ENCODE measurements at places on chromosomes 12 and 14.

DNA sequence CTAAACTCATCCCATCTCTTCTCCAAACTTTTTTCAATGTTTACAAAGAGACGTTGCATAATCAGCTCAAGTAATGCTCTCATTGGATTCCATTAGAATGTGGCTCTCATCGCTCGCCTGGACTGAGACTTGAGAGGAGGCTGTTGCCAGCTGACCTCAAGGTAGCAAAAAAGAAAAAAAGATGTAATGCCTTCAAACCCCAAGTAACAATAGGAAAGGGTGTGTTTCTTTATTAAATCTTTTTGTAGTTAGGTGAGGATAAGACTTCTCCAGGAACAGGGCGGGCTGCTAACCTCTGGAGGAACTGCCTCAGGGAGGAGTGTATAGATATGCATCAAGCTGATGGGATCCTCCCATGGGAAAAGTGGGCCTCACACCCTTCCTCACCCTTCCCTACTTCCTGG, 956 bp upstream of the PTHLH start:
- no peak for DNase-seq

DNA sequence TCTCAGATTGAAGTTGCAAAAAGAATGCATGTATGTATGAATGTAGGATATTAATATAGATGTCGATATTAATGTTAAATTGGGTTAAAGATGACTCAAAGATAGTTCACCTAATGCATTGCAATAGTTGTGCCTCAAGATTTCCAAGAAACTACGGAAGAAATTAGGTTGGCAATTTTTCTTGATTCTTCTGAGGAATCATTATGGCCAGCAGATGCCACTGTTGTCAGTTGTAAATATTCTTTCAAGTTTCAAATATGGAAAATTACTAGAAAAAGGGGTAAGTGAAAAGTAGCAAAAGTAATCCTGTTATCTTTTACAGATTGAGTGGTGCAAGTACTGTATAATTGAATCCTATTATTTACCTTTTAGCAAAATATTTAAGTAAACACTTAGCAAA, 202.1 kb downstream of the ADAMTS20 start:
- peak; percentile 23 for DNase-seq

GRCh38 chr12:45789025-45789424, 59.5 kb downstream of the ARID2 start:
- peak; percentile 15 for DNase-seq

- DNase-seq, result peak; percentile 24
These were observed at the start of gene MANSC1 for GRCh38 chr12:12349711-12350665. MANSC1 (minus strand) TSS chr12:12350242; CDS start chr12:12343314, 6,928 bp downstream.

- DNase-seq, result no peak
These were observed 2.8 kb downstream of the NFATC4 start for GRCh38 chr14:24370748-24371147.

GRCh38 chr12:104288635-104289274, 14.8 kb upstream of the EID3 start:
- peak; percentile 82 for DNase-seq

GRCh38 chr12:53743266-53744129, 8.3 kb downstream of the CISTR start:
- peak; percentile 30 for DNase-seq

- DNase-seq, result peak; percentile 69
These were observed 15.5 kb downstream of the E2F7 start for GRCh38 chr12:77049767-77050353.

- DNase-seq, result no peak
These were observed 1.8 kb upstream of the PTPN21 start for GRCh38 chr14:88556581-88556980.

GRCh38 chr12:28390761-28391385, 200.6 kb downstream of the CCDC91 start:
- DNase-seq, result peak; percentile 37

DNA sequence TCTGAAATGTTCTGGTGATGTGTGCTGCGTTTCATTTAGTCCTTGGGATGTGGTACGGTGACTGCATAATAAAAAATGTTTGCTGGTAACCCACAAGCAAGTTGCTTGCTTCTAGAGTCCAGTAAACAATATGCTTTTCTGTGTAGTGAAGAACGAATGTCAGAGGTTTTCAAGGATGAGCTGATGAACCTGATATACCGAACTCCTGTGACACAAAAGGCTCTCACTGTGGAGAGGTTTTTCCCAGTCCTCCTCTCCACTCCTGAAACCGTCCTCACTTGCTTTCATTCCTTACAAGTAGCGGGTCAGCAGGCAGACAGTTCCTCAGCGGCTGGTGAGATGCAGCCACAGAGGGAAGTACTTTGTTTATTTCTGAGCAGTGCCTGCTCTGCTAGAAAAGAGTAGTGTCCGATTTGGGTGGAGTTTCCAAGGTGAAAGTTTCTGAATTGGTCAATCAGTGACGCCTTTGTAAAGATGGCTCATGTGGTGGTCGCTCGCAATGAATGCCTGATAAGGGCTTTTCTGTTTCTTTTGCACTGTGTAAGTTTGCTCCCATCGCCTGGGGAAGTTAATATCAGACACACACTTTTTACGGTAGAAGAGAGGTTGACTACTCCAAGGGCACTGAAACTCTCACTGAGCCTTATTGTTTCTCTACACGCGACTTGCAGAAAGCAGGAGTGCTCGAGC, 3.0 kb downstream of the ETV6 start:
- DNase-seq, result peak; percentile 62

DNA sequence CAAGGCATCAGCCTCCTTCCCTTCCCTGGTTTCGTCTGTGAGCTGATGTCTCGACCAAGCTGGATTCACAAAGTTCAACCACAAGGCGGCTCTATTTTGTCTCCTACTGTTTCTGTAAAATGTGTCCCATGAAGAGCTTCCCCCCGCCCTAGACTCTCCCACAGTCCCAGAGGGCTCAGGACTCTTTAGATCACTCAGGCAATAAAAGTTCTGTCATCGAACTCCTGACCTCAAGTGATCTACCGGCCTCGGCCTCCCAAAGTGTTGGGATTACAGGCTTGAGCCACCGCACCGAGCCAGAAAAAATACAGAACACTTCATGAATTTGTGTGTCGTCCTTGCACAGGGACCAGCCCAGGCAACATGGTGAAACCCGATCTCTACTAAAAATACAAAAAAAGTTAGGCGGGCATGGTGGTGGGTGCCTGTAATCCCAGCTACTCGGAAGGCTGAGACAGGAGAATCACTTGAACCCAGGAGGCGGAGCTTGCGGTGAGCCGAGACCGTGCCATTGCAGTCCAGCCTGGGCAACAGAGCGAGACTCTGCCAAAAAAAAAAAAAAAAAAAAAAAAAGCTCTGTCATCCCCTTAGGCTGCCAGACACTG, 149.4 kb downstream of the BCL11B start:
- DNase-seq, result no peak

GRCh38 chr12:6620885-6621274, 13.7 kb upstream of the CHD4 start:
- DNase-seq, result no peak

DNA sequence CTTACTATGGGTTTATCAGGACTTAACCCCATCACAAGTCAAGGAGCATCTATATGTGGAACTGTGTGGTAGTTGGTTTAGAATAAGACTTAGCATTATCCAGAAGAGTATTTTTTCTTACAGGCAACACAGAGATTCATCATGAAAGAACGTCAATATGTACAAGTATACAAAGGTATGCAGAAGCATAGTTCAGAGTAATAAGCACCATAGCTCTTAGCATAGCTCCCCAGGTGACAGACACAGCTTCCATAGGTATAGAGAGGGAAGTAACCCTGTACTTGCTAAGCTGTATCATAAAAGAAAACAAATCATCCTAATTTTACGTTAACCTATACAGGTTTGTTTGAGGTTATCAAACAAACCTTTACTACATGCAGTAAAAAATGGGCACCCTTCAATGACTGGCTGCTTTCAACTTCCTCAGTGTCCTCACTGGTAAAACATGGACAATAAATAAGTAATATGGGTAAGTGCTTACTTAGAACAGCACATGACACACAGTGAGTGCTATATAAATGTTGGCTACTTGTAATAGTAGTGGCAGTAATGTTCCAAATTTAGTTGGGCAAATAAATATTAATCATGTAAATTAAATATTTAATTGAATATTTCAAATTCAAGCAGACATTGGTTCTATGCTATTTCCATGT, 50.9 kb downstream of the PTPN21 start:
- DNase-seq, result no peak

- DNase-seq, result no peak
These were observed 7.9 kb downstream of the GABARAPL1 start for GRCh38 chr12:10220398-10221077.

GRCh38 chr14:80762641-80763228, 178.8 kb downstream of the CEP128 start:
- no peak for DNase-seq

DNA sequence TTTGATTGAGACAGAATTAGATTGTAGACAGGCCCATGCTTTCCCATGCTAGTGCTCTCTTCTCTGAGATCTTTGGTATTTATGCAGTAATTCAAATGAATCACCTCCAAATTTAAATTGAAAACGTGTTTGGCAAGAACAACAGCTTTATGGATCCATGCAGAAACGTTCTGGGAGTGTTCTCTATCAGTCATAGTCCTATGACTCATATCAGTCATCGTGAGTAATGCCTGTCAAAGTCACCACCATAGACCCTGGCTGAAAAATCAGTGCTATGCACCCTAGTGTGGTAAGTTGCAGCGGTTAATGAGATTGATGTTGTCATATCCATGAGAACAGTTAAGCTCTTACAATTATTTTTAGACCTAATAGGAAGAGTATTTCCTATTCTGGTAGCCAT, 90.1 kb upstream of the FOXG1 start:
- DNase-seq, result peak; percentile 97

DNA sequence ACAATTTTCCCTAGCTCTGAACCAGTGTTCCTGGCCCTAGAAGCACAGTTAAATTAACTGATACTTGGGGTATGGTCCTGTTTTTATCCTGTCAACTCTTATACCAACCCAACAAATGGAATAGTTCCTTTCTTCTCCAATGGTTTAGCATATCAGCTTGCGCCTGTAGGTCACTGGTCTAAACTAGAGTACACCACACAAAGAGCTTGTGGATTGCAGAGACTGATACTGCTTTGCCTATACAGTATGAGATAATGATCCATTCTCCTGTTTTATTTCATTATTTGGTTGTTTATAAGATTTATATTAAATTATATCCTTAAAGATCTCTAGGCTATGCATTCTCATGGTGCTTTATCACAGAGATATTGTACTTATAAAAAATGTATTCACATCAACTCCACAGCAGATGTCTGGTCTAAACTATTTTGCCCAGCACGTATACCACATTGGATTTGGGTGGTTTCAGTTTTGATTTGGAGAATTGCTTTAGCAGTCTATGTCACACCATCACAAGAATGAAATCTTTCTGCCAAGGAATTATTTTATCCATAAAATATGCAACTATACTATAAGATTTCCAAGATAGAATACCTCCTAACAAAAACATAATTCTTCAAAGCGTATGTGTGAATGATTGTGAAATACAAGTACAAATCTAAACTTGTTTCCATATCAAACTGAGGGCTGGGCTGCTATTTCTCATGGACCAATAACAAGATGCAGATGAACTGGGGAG, 142.1 kb downstream of the SLC16A7 start:
- peak; percentile 6 for DNase-seq

GRCh38 chr14:21041676-21042433, at the start of gene RNASE7:
RNASE7 (plus strand) TSS chr14:21042362; CDS start chr14:21042993, 631 bp downstream.
- peak; percentile 6 for DNase-seq

DNA sequence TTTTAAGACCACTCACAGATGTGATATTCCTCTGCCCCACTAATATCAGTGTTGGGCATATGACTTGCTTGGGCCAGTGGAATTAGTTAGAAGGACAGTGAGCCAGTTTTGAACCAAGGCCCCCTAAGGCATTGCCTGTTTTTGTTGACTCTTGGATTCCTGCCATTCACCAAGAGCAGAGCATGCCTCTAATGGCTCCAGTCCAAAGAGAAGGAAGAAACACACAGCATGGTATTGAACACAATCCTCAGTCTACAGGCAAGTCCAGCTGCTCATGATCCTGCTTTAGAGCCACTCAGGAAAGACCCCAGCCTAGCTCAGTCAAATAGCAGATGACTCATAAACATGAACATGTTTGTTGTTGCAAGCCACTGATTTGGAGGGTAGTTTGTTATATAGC, 1201.5 kb downstream of the BCL11B start:
- no peak for DNase-seq

DNA sequence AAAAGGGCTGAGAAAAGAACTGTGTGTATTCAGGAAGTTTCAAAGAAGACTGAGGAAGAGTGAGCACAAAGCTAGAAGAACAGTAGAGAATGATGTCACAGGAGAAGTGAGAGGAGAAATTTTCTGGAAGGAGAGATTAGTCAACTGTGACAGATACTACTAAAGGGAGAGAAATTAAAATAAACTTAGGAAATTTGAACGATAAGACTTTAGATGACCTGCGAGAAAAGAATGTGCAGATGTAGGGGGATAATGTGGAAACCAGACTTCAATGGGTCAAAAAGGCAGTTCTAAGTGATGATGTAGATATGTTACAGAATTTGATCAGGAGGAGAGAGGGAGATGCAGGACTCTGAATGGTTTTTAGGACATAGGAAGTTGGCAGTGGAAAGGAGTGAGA, 287.4 kb downstream of the SYT1 start:
- no peak for DNase-seq

GRCh38 chr12:62347922-62348650, 87.9 kb downstream of the USP15 start:
- peak; percentile 78 for DNase-seq

DNA sequence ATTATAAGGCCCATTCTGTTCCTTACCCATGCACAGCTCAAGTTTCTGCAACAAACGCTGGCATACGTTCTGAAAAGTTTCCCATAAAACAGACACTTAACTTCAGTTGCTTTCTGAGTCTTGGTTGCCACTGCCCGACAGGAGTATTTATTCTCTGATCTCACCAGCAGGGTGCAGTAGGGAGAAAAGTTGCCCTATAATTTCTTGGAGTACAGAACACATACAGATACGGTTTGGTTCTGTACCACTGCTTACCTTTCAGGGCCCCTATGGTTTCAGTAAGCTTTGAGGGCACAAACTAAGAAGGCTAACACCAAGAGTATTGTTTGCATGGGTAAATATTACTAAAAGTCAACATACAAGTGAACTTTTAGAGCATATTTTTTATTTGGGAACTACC, 77.9 kb downstream of the SPATA7 start:
- DNase-seq, result peak; percentile 29

GRCh38 chr12:83161456-83161855, 474.8 kb downstream of the TMTC2 start:
- DNase-seq, result no peak

- DNase-seq, result no peak
These were observed 16.2 kb downstream of the OTX2 start for GRCh38 chr14:56794088-56794556.

- peak; percentile 64 for DNase-seq
These were observed 75.1 kb downstream of the IRF2BPL start for GRCh38 chr14:76953311-76953945.

GRCh38 chr14:61671082-61671481, 24.2 kb upstream of the HIF1A start:
- DNase-seq, result no peak

Measured in HCEC 1CT (cell line).